Activated CD4-positive, alpha-beta T cell treated with anti-CD3 and anti-CD28 coated beads for 24 hours (primary cell): ENCODE measurements at places on chromosomes 2 and 18.

GRCh38 chr2:179749210-179749609, 112.2 kb downstream of the ZNF385B start:
- no peak for DNase-seq

DNA sequence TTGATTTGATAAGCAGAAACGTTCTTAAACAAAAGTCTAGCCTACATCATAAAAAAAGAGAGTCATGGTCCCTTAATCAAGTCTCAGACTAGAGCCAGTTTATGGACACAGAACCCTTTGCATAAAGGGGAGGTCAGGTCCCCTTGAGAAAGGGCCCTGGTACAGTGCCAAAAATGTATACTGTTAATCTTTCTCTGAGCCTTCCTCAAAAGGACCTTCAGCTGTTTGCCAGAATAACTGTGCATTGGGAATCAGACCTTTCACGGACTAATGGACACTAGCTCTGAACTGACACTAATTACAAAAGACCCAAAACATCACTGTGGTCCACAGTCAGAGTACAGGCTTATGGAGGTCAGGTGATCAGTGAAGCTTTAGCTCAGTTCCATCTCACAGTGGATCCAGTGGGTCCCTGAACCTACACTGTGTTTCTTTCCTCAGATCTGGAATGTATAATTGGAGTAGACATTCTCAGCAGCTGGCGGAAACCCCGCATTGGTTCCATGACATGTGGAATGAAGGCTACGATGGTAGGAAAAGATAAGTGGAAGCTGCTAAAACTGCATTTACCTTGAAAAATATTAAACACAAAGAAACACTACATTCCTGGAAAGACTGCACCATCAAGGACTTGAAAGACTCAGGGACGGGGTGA, 151.4 kb downstream of the TMEFF2 start:
- no peak for DNase-seq

DNA sequence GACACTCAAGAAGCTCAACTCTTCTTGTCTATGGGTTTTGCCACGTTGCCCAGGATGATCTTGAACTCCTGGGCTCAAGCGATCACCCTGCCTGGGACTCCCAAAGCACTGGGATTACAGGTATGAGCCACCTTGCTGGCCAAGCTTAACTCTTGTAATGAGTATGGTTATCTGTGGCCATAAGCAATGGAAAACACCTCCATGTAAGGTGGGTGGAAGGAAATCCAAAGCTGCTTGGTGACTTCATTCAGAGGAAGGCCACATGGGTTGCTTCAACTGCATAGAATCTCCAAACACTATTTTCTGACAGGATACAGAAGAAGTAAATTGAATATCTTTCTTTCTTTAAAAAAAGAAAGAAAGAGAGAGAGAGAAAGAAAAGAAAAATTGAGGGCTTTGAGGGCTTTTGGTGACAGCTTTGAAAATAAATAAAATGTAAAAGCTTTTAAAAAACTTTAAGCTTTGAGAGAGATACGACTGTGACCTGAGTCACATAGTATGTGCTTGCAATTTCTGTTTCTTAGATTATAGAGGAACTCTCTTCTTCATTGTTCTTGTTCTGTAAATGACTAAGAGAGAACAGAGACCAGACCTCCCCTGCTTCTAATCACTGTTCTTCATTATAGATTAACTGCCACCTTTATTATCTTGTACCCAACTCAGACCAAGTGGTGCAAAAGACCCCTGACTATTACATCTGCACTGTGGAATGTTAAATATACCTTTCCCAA, 123.1 kb upstream of the NDUFV2 start:
- DNase-seq, result no peak

GRCh38 chr2:32516567-32516966, 111.3 kb upstream of the TTC27 start:
- DNase-seq, result no peak

DNA sequence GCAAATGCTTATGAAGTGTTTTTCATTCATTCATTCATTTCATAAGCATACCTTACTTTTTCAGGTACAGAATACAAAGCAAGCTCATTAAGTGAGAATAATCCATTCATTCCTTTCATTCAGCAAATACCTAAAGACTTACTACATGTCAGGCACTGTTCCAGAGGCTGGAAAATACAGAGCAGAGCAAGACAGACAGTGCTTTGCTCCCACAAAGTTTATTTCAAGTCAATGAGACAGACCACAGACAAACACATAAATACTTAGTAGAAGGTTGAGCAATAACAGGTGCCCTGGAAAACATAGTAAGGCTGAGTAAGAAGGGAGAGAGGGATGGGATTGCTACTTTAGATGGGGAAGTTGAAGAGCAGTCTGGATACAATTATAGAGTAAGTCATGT, 309.8 kb downstream of the C1D start:
- DNase-seq, result no peak

DNA sequence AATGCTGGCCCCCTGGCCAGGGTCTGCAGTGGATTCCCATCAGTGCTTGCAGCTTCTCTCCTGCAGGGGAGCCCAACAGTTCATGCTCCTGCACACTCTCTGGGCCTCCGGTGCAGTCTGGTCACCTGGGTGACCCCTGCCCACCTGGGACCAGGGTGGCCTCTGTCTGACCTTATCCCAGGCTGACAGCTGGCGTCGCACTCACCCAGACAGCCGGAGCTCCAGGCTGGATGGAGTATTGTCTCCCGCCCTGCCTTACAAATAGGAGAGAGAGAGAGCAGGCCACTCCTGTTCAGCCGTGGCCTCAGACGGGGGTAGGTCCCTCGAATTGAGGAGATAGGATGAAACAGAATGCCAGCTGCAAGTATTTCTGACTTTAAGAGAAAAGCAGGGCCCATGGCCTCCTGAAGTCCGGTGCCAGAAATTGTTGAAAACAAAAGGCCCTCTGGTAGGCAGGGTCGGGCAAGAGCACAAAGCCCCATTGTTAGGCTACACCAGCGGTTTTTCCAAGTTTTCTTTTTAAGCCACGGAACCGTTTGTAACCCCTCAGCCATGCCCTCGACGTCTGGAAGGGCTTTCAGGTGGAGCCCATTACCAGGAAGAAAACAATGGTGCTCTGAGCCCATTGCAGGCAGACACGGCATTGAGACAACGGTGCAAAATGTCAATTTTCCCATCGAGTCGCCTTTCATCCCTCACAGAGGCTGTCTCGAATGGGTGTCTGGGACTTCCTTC, 258.4 kb downstream of the BCL11A start:
- DNase-seq, result no peak

DNA sequence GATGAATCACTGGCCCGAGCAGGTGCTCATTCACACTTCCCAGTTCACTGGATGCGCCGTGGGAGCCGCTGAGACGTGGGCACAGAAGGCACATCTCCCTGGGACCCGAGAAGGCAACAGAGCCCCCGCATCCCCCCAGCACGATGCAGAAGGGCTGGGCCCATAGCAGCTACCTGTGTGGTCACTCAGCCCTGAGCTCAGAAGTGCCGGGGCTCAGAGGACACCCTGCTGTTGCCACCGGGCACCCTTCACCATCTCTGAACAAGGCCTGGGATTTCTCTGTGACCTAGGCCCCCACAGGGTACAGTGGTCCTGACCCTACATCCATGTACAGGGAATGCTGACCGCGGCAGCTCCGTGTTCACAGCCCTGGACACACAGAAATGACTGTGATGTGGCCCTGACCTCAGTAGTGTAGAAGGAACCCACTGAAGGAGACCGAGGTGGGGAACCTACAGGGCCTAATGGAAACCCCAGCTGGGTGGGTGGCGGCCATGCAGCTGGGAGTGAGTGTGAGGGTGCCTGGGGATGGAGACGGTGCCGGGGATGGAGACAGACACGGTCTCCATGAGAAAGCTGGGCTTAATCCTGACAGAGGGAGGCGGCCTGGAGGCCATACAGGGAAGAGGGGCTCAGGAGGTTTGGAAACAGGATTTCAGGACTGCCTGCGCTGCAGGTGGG, 111.9 kb upstream of the OTOS start:
- DNase-seq, result no peak

DNA sequence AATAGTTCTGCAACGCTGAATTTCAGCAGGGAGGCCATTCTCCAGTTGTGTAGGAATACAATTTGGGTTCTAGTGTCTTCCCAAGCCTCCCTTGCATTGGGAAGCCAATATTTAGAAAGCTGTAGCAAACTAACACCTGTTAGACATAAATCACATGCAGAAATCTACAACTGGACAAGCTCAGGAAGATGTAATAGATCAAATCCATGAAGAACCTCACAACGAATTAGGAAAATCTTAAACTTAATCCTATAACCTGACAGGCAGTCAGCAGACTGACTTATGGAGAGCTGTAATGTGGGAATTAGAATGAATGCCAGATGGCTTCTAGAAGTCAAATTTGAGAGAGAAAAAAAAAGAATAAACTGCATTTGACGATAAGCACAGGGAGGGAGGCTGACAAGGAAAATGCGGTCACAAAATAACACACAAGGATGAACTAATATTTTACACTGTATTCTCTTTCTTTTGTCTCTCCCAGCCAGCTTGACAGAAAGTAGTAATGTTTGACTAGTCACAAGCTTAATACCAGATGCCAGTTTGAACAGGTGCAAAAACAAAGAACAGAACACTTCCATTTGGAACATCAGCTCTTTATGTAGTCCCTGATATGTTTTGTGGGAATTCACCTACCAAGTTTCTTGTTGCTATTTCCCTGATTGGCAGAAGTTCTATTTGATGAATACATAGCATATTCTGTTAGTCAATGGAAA, 50.8 kb upstream of the FANCL start:
- DNase-seq, result no peak

GRCh38 chr2:23592898-23593751, 208.1 kb downstream of the KLHL29 start:
- DNase-seq, result no peak

DNA sequence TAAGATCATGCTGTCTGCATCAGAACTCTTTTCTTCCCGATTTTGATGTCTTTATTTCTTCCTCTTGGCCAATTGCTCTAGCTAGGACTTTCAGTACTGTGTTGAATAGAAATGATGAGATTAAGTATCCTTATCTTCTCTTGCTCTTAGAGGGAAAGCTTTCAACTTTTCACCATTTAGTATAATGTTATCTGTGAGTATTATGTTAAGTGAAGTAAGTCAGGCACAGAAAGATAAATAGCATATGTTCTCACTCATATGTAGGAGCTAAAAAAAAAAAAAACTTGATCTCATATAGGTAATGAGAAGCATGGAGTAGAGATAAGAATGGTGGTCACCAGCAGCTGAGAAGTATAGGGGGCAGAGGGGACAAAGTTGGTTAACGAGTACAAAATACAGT, 1089.5 kb downstream of the TDRD15 start:
- DNase-seq, result no peak

- DNase-seq, result no peak
These were observed 34.2 kb downstream of the CHRNA1 start for GRCh38 chr2:174729797-174730697.

GRCh38 chr2:127597046-127597983, 48.6 kb upstream of the GPR17 start:
- DNase-seq, result no peak

DNA sequence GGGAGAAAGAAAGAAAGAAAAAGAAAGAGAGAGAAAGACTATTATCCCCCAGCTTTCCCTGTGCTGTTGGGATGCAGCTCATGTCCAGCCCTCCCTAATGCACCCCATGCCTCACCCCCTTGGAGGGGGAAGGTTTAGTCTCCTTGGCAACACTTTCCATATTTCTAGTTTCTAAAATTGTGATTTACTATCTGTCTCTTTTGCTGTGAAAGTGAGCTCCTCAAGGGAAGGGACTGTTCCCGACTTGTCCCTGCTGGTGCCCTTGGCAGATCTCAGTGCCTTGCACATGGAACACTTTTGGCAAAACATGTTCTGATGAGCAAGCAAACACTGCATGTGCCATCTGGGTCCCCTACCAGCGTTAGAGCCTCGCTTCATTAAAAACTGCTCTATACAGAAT, 11.7 kb upstream of the NAPG start:
- DNase-seq, result no peak

- DNase-seq, result no peak
These were observed 30.2 kb upstream of the POMC start for GRCh38 chr2:25198576-25198975.

DNA sequence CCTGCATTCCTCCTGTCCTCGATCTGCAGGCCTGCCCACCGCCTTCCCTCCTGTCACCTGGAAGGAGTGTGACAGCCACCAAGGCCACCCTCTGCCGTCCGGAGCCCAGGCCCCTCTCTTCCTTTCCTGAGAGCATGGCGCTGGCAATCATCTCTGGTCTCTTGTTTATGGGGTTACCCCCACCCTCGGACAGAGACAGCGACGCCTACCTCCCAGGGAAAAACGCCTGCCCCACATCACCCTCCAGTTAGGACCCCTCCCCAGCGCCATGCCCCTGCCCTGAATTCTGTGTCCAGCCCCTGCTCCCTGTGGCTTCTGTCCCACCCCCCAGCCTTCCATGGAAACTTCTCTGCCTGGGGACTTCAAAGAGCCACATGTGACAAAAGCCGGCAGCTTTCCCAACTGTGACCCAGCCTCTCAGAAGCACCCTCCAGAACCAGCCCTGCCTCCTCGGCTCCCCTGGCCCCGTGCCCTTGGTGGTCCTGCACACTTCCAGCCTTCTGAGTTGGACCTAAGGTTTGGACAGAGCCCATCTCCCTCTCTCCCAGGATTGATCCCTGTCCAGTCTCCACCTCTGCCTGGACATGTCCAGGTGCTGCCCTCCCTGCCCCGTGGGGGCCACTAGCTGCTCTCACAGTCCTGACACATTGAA, 145.0 kb upstream of the HDAC4 start:
- no peak for DNase-seq

DNA sequence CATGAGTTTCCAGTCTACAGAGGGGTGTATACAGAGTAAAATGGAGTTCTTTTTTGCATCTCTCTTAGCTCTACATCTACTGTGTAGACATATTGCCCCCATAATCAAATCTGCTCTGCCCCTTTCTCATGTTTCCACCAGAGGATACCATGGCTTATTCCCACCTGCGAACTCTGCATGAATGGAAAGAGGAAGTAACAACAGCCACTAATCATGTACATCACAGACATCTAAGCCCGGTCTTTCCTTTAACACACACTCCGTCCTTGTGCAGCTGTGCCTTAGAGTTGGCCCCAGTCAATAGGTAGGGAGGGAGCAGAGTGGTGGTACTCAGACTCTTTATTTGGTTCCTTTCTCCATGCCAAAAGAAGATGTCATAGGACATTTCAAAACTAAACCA, 147.3 kb upstream of the NRP2 start:
- DNase-seq, result no peak

GRCh38 chr18:9737006-9737405, 28.9 kb downstream of the RAB31 start:
- no peak for DNase-seq

- no peak for DNase-seq
These were observed 78.9 kb downstream of the UXS1 start for GRCh38 chr2:106115250-106115649.

DNA sequence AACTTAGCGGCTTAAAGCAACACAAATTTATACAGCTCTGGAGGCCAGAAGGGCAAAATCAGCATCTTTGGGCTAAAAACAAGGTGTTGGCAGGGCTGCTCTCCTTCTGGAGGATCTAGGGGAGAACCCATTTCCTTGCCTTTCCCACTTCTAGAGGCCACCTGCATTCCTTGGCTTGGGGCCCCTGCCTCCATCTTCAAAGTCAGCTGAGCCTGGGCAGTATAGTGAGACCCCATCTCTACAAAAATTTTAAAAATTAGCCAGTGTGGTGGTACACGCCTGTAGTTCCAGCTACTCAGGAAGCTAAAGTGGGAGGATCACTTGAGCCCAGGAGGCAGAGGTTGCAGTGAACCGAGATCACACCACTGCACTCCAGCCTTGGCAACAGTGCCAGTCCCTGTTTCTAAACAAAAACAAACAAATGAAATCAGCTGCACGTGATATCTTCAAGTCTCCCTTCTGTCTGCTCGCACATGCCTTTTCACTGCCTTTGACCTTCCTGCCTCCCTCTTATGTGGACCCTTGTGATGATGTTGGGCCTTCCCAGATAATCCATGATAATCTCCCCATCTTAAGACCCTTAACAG, 200.6 kb downstream of the ZFP36L2 start:
- DNase-seq, result no peak

- DNase-seq, result no peak
These were observed 60.4 kb downstream of the WDSUB1 start for GRCh38 chr2:159226059-159226461.
